Neural progenitor cell (in vitro differentiated cells): ENCODE measurements at places on chromosomes 12 and 14.

- no peak for DNase-seq
Measured at GRCh38 chr12:80551897-80552296, 107.9 kb downstream of the PTPRQ start.

GRCh38 chr12:77046468-77046867, 18.9 kb downstream of the E2F7 start:
- no peak for DNase-seq

DNA sequence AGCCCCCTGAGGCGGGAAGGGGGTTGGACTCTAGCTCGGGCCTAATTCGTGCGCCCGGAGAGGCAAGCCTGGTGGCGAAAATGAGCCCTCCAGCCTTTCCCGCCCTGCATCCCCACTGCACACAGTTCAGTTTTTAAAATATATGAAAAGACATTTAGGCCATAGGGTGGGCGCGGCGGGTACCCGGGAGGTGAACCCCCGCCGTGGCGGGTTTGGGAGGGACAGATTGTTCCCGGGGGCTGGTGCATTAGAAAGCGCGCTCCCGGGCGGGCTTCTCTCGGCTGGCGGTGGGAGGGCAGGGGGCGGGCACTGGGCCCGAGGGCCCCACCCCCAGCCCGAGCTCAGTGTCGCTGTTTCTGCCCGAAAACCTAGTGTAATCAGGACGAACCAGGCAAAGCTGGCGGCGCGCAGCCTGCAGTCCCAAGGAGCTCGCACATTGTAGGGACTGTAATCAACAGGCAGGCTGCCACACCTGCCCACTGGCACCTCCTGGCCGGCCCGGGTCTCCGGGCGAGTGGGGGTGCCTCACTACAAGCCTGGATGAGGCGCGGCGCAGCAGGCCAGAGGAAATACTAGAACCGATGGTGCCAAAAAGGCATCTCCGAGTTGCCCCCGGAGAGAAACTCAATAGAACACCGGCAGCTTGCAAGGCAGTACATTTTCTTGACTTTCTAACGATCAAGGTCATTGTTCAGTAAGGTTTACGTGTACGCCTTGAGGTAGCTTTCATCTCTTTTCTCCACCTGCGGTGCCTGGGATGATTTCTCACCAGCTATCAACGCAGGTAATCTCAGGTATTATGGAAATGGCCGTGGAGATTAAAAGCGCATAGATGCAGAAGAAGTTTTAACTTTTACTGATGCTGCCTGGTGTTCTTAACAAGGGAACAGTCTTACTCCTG, 764 bp upstream of the SPTB start:
- DNase-seq = peak; percentile 86

- DNase-seq = no peak
Measured at GRCh38 chr12:7899755-7900154, 27.0 kb upstream of the SLC2A14 start.

DNA sequence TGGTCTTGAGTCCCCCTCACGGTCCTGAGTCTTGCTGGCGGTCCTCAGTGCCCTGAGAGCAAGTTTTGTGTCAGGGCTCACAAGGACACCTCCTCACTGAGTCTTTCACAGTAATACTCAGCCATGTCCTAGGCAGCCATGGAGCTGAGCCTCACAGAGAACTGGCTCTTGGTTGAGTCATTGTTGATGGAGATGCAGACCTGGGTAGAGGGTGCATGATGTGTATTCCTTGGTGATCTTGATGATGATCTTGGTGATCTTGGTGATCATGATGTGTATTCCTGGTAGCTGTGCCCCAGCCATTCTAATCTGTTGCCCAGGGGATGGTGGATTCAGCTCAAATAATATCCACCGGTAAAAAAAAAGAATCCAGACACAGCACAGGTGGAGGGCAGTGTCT, 495.4 kb downstream of the TMEM121 start:
- no peak for DNase-seq

- no peak for DNase-seq
Measured at GRCh38 chr14:104522926-104523545, 56.5 kb upstream of the C14orf180 start.

- no peak for DNase-seq
Measured at GRCh38 chr12:79648881-79649280, 41.9 kb downstream of the PAWR start.

DNA sequence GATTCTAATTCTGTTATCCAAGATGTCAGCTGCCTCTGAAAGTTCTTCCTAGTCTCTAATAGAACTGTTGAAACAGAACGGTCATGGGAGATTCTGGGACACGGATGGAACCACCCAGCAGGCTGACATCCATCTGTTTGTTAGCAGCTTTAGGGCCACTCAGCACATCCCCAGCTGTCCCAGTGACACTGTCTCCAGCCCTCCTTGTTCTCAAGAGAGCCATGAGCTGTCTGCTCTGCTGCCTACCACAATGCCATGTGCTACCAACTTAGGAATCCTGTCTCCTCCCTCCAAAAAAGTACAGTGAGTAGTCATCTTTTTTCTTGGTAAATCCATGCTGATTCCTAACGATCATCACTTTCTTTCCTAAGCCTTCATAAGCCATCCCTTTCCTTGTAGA, 130.5 kb downstream of the ZFP36L1 start:
- no peak for DNase-seq

- no peak for DNase-seq
Measured at GRCh38 chr14:59123975-59124374, 64.5 kb upstream of the DAAM1 start.

DNA sequence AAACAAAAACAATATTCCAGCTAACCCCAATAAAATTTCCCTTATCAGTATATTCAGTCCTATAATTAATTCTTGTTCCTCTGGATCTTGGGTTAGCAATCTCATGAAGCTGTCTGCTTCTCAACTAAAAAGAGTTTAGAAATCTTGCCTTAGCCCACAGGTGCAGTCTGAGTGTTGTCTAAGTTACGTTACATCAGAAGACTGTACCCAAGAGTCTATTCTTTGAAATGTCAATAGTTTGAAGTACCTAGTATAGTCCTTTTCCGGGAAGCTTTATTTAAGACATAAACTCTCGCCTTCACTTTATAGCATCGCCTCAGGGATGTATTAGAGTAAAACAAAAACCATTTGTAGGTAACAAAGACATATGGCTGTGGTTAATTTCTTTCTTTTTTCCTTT, 465.1 kb downstream of the FUT8 start:
- no peak for DNase-seq

- DNase-seq = no peak
Measured at GRCh38 chr14:73424453-73424852, 33.9 kb downstream of the NUMB start.

DNA sequence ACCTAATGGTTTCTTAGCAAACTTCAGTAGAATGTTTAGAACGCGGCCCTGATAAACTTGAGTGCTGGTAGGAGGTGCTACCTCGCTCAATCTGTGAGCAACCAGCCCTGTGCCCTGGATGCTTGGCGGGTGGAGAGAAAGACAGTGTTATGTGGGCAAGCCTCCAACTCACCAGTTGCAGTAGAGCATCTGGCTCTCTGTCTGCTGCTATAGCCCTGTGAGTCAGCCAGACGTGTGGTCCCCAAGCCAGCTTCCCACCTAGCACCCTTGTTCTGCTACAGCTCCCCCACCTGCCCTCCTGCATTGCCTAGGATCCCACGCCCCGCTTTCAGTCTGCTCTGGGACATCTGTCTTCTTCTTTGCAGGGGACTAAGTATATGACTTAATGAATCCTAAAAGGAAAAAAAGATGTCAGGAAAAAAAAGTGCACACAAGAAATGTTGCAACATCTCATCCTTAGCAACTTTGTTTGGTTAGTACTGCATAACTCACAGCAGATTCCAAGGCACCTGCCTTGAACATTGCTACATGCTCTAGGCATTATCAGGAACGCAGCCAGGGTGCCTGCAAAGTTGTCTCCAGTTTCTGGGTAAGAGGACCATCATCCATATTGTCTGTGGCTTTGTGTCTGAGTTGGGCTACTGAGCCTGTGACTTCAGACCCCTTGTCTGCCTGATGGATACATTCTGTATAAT, 13.6 kb downstream of the SNRNP35 start:
- no peak for DNase-seq

DNA sequence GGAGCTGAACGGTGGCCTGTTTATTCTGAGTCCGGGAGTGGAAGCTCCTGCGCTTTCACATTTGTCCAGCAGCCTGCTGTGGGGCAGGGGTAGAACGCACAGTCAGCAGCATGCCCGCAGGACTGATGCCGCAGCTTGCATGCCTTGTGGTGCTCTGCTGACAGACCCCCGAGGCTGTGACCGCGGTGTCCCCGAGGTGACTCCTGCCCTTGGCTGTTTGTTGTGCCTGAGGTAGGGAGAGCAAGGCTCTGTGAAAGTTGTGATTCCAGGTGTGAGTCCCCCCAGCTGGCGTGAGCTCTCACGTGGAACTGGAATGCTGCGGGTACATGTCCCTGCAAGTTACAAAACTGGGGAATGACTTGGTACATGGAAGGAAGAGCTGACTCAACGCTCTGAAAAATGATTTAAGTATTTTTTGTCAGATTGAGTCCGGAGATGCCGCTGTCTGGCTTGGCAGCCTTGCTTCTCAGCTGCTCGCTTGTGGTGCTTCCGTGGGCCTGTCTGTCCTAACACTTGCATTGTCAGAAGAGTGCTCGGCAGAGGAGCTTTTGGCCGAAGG, 18.1 kb downstream of the MLXIP start:
- DNase-seq = no peak

- DNase-seq = no peak
Measured at GRCh38 chr14:94663965-94664704, 51.9 kb downstream of the SERPINA3 start.

DNA sequence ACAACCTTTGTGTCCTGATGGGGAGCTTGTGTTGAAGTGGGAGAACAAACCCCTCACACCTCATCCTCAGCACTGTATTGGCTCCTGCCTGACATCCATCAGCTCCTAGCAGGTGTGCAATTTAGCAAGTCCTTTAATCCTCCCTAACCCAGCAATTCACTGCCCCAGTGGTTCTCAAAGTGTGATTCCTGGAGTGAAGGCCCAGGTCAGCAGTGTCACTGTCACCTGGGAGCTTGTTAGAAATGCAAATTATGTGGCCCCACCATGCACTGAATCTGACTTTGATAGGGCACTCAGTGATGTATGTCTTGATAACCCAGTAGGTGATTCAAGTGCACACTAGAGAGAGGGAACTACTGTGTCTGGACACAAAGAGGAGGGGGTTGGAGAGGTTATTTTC, 133.6 kb downstream of the FGD4 start:
- DNase-seq = peak; percentile 16

- no peak for DNase-seq
Measured at GRCh38 chr12:124949779-124950728, 35.6 kb upstream of the UBC start.

DNA sequence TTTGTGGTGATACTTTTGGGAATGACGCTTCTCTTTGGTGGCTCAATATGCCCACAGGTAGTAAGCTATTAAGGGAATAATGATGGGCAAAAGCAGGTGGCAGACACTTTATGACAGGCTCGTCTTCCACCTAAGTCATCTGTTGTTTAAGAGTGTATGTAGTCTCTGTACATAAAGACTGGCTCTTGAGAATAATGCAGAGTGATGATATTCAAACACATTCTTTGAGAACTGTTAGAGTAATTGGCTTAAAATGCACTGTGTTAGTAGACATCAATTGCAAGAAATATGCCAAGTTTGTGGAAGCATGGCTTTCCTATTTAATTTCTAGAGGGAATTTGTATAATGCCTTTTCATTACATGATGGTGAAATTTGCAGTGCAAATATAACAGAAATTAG, 694.8 kb upstream of the MIS18BP1 start:
- no peak for DNase-seq

GRCh38 chr12:71069311-71069710, 88.5 kb downstream of the TSPAN8 start:
- DNase-seq = no peak

DNA sequence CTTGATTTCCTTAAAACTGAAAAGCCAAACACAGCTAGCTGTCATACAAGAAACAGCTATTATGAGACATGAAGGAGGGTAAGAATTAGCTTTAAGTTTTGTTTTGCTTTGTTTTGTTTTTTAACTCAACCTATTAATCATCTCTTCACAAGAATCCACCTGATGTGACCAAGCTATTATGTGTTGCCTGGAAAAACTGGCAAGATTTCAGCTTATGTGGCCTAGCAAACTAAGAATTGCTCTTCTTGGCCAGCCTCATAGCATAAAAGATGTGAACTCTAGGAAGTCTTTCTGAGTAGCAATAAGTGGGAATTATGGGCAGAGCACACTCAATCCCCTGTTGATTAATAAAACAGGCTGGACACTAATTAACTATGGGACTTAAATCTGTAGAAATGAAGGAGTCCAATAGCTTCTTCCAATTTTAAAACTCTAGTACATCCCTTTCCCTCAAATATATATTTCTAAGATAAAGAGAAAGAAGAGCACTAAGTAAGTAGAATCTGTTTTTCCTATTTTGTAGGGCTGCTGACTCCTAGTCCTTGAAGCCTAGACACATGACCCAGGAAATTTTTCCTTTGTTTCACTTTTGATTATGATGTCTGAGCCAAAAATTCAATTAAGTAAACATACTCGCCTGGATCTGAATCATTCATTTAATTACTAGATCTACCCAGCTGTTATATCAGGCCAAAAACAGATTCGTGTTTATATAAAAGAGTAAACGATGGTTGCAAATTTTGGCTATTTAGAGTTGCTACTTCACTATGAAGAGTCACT, 75.7 kb downstream of the GTF2A1 start:
- no peak for DNase-seq

DNA sequence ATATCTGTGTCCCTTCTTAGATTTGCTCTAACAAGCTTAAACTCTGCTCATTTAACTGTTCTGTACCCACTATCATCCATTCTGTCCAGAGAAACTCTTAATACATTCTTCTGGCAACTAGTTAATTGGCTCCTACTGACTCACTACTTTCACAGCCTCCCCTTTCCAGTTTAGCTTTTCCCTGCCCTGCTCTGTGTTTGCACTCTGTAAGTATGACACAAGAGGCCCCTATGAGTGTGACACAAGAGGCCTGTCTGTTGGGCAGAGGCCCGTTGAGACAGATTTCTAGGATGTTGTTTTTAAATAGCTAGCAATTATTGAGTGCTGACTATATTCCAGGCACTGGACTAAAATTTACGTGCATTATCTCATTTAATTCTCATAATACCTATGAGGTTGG, 246.0 kb upstream of the DAAM1 start:
- no peak for DNase-seq

GRCh38 chr14:91341751-91342154, 75.9 kb downstream of the CCDC88C start:
- DNase-seq = no peak

- no peak for DNase-seq
Measured at GRCh38 chr12:25052196-25052913, 103.5 kb upstream of the BCAT1 start.

- DNase-seq = no peak
Measured at GRCh38 chr14:103094406-103095209, at the start of gene EXOC3L4. EXOC3L4 (plus strand) TSS chr14:103094725; CDS start chr14:103100220, 5,495 bp downstream.

DNA sequence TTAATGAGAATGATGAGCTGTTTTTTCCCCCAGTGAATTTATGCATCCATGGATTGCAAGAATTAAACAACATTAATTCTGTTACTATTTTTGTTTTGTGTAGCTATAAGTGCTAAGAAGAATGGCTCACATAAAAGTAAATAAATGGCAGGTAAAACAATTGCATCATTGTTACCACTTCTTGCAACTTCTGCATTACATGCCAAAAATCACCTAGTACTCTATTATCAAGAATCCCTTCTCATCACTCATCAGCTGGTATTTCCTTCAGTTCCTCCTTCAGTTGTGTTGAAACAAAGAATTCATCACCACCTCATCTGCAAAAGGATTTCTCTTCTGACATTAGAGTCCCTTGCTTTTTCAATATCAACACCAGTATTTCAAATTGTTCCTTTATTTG, 773 bp downstream of the A2M start:
- no peak for DNase-seq

- no peak for DNase-seq
Measured at GRCh38 chr12:46677749-46678148, 148.0 kb downstream of the SLC38A4 start.

GRCh38 chr12:103326190-103326589, 169.6 kb downstream of the C12orf42 start:
- peak; percentile 50 for DNase-seq

- DNase-seq = no peak
Measured at GRCh38 chr14:57254884-57255283, 13.8 kb downstream of the EXOC5 start.
